Retina (tissue), 1 donor: ENCODE measurements at places on chromosomes 6 and 20.
A peak's percentile ranks its signal among the peaks of the same experiment; 100 is the strongest.

DNA sequence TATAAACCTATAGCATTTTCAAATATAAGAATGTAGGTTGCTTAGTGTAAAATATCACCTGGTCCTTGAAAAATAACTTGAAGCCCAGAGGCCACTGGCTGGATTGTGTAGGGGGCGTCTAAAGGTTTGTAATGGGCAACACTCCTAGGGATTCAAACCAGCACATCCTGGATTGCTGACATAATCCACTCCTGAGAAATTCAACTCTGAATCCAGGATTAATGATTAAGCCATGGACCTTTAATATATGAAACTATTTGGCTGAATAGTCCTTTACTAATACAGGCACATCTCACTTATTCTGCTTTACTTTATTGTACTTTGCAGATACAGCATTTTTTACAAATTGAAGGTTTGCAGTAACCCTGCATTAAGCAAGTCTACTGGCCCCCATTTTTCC lies 160.8 kb downstream of the UBE3D start:
- DNase-seq, result no peak

GRCh38 chr6:129030215-129030614 lies 147.3 kb downstream of the LAMA2 start:
- no peak for DNase-seq

DNA sequence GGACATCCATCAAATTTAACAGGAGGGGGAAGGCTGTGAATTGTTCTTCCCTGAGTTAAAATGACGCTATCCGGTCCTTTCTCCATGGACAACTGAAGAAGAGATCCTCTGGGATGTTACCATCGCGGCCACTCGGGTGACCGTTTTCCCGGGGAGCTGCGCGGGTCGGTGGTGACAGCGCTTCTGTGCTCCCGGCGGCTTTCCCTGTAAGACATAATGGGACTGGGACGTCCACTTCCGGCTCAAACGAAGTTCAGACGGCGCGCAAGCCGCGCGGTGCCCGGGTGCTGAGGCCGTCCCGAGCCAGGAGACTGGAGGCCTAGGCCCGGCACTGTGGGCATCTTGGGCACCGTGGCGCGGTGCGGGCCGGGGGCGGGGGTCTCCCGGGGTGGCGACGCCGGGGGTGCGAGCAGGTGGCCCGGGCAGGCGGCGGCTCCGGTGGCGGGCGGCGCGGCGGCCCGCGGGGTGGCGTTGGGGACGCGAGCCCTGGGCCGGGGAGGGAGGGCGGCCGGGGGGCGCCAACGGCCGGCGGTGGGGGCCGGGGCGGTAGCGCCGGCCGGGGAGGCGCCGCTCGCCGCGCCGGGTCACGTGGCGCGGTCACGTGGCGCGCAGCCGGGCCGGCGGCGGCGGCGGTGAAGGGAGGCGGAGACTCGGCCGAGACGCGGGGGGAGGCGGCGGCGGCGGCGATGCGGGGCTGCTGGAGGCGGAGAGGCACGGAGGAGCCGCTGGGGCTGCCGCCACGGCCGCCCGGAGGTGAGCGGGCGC lies 63.6 kb downstream of the GTF2H5 start:
- peak; percentile 80 for DNase-seq

- no peak for DNase-seq
Observed at GRCh38 chr6:134435814-134436280, 117.9 kb upstream of the SGK1 start.

- no peak for DNase-seq
Observed at GRCh38 chr6:158027590-158028285, 46.1 kb downstream of the SYNJ2 start.

- no peak for DNase-seq
Observed at GRCh38 chr6:150773969-150774368, 91.5 kb upstream of the MTHFD1L start.

GRCh38 chr6:169146521-169146920 lies 107.1 kb downstream of the THBS2 start:
- DNase-seq, result no peak

- DNase-seq, result no peak
Observed at GRCh38 chr6:41546475-41546865, 289 bp downstream of the FOXP4 start.

- DNase-seq, result no peak
Observed at GRCh38 chr20:54479138-54479906, 3.9 kb downstream of the DOK5 start.

DNA sequence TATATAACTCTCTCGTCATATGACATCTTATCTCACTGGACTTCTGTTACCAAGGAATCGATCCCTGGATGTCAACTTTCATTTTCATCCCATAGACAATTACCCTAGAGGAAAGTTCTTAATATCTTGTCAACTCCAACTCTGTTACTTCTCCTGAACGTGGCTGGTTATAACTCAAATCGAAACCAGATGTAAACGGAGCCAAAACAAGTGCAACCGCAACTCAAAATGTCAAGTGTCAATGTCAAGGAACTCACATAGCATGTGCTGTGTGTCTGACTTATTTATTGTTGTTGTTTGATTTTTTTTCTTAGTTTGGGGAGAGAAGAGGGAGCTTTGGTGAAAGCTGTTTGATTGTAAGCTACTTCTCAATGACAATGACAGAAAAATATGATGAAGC lies 108.6 kb downstream of the VIP start:
- DNase-seq, result no peak

- DNase-seq, result no peak
Observed at GRCh38 chr20:5780846-5781217, 30.6 kb downstream of the SHLD1 start.

- DNase-seq, result no peak
Observed at GRCh38 chr20:63840405-63840828, 9.4 kb upstream of the ZBTB46 start.

- no peak for DNase-seq
Observed at GRCh38 chr20:44153636-44154043, 33.3 kb downstream of the JPH2 start.

DNA sequence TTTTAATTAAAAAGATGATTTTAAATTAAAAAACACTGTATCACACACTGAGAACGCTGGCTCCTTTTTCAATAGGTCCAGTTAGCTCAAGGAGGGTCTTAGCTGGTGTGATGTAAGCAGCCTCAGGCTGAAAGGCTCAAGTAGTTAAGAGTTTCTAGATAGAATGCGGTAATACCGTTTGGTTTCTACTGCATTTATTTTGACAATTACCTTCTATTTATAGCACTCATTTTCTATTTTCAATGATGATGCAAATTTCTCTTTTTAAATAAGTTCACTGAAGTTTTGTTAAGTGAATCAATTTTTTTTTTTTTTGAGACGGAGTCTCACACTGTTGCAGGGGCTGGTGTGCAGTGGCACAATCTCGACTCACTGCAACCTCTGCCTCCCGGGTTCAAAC lies 87.1 kb downstream of the PREX1 start:
- no peak for DNase-seq

- no peak for DNase-seq
Observed at GRCh38 chr20:21465799-21466198, 48.1 kb downstream of the NKX2-2 start.

DNA sequence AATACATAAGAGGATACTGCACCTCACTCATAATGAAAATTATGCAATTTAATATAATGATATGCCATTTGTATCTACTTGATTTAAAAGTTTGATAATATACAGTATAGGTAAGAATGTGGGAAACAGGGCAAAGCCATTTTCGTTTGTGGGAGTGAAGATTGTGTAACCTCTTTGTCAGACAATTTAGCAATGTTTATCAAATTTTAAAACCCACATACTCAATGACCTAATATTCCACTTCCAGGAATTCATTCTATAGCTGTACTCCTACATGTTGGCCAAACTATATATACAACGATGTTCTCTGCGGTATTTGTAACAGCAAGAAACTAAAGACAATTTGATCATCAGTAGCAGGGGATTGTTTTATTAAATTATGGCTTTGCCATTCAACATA lies 17.8 kb upstream of the FKBP5 start:
- no peak for DNase-seq

DNA sequence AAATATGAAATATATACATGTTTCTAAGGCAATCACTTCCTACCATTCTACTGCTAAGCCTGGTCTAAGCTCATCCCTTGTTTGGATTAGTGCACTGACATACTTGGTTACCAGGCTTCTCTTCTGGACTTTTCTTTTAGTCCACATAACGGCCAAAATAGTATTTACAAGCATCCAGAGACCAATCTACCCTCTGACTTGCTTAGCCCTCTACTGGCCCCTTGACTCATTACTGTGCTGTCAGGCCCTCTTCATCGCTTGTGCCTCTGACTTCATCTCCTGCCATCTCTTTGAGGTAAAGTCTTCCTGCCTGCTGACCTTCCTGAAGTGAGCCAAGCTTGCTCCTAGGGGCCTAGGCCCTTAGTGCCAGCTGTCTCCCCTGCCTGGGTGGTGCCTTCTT lies 35.1 kb downstream of the TULP4 start:
- no peak for DNase-seq

- no peak for DNase-seq
Observed at GRCh38 chr6:35967076-35967774, 46.3 kb upstream of the SRPK1 start.

- DNase-seq, result no peak
Observed at GRCh38 chr20:33995053-33995831, 1.5 kb downstream of the RALY start.

DNA sequence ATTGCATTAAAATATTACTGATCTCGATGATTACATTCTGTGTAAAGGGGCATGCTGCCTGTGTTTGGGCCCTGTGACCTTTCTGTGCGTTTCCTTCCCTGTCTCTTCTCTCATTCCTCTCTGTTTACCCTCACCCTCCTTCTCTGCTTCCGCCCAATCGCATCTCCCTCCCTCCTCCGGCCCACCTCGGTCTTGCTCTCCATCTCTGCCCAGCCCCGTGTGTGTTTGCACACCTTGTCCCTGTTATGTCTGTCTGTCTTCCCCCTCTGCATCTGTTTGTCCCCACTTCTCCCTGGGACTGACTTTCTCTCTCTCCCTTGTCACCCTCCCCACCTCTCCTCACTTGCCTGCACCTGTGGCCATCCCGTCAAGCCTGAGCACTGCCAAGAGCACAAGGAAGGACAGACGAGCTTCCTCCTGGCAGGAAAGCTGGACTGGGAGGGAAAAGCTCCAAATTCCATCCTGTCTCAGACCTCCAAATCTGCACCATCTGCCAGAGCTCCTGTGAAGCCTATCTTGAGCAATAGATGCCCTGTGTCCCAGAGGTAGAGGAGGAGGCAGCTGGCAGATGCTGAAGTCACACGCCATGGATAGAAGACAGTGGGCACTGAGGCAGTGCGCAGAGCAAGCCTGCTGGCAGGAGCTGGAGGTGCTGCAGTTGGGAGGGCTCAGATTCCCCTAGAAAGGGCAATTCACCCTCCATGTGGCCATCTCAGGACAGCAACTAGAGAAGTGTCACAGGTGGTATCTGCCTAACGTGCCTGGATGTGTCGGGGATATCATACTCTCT lies 172.3 kb downstream of the PTPRT start:
- no peak for DNase-seq

- peak; percentile 76 for DNase-seq
Observed at GRCh38 chr6:159168536-159169192, 536 bp upstream of the FNDC1 start.

- DNase-seq, result no peak
Observed at GRCh38 chr20:24737212-24737850, 211.7 kb upstream of the CST7 start.

GRCh38 chr6:134373282-134373922 lies 55.5 kb upstream of the SGK1 start:
- DNase-seq, result no peak

DNA sequence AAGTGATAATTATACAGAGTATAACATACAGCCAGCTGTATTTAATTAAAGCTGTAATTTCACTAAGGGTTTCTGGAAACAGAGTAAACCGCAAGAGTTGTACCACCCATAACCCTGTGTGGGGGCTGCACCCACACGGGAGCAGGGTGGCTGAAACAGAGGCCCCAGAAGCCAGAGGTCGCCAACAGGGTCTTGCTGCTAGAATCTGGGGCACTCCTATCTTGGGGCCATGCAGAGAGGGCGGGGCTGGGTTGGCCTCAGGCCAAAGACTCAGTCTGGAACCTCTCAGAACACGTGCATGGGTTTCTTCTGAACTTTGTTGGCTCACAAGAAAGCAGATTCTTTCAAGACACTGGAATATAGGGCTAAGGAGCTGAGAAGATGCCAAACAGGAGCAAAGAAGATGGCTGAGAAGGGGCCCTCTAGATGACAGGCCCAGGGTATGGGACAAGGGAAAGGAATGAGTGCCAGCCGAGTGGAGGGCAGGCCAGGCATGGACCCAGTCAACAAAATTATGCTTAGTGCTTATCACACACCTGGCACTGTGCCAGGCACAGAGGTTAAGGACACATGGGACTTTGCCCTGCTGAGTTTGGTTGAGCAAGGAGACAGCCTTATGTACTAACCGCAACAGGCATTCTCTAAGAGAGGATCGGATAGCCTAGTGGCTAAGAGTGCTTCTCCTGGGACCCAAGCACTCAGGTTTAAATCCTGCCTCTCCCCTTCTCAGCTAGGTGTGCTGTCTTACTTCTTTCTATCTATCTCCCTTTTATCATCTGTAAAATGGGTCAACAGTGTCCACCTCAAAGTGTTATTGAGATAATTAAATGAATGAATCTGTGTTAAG lies 96.6 kb upstream of the FOXP4 start:
- no peak for DNase-seq

DNA sequence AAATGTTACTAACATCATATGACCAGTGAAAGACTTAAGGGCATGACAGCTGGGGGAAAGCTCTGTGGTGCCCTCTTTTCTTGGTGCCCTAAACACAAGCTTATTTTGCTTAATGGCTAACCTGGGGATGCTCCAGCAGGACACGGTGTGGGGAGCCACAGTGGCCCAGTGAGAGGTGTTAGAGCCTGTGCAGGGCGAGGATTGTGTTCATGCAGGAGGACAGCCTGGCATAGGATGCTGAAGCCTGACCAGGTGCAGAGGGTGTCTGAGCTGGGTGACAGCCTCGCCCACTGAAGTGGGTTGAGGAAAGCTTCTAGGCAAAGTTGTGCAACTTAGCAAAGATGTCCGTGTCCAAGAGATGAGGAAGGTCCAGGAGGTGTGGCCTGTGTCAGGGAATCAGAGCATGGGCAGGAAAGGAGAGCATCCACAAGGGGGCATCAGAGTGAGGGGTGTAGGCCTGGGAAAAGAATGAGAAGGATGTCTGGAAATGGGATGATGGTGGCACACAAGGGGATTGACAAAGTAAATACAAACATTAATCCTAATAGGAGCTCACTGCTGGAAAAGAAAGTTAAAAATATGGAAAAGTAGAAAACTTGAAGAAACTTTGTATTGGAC lies 33.9 kb downstream of the SLC17A4 start:
- DNase-seq, result no peak

DNA sequence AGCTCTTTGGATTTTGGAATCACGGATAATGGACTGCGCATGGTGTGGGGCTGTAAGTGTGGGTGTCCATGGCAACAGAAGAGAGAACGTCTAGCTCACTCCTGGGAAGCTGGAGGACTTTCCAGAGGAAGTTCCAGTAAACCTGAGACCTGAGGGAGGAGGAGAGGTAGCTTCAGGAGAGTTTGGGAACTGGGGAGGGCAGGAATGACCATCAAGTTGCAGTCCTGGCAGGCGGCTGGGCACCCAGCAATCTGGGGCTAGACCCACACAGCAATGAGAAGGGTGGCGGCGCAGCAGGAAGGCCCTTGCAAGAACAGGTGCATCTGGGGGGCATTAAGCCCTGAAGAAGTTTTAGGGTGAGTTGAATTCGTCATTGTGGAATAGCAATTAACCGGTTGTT lies 95.9 kb downstream of the FOXC1 start:
- DNase-seq, result no peak

- no peak for DNase-seq
Observed at GRCh38 chr20:58524814-58525213, 9.6 kb upstream of the APCDD1L start.
